ENCODE measurements at places on chromosomes 12 and 14.

DNA sequence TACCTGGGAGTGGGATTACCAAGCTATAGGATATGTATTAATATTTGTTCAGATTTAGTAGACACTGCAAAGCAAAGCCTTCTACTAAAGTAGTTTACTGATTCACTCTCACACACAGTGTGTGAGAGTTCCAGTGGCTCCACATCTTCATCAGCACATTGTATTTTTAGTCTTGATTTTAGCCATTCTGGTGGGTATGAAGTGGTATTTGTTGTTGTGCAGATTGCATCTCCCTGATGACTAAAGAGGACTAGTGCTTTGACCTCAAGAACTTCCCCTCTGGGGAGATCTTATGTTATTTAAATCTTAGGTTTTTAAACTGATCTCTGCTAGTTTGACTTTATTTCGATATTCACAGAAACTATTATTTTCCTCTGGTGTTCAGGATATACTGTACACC lies 479.7 kb upstream of the RGS6 start:
- DNase-seq: no peak

DNA sequence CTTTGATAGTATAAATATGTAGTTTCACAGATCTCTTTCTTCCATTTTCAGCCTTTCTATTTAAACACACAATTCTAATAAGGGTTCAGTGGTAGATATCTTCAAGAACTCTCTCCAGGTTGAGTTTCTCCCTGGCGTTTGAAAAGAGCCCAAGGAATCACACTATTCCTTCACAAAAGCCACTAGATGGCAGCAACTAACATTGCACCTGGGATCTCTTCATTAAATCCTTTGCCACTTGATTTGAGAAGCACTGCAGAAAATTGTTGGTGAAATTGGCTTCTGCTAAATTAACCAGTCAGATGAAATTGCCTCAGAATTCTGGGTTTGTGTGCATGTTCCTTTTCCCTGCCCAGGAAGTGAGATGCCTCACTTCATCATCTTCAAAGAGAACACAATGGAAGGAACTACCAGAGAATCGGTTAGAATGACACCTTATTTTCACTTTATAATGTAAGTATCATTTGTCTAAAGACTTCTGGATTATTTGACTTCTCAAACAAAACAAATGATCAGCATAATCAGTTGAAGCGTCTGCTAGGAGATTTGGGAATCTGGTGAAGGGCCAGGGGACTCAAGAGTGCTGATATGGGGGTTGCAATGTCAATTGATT lies 6.8 kb downstream of the CCDC198 start:
- DNase-seq: peak; percentile 38

DNA sequence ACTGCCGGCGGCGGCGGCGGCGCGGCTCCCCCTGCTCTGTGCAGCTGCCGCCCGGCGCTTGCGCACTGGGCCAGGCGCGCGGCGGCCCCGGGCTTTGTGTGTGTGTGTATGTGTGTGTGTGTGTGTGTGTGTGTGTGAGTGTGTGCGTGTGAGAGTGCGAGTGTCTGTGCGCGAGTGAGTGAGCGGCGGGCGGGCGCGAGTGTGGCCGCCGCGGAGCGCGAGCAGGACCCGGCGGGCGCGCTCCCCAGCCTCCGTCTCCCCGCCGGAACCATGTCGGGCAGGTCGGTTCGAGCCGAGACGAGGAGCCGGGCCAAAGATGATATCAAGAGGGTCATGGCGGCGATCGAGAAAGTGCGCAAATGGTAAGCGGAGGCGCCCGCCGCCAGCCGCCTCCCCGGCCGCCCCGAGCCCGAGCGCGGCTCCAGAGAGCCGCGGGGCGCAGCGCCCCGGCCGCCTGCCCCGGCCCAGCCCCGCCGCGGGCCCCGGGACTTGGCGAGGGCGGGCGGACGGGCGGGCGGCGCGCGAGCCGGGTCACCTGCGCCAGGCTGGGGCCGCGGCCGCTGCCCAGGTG lies at the start of gene BCL7A:
BCL7A (plus strand) TSS at position 63 of the 571 bp plus-strand sequence; CDS start at position 271, 208 bp downstream.
- peak; percentile 41 for DNase-seq

GRCh38 chr14:99511421-99512109 lies 30.4 kb downstream of the CCNK start:
- peak; percentile 44 for DNase-seq

DNA sequence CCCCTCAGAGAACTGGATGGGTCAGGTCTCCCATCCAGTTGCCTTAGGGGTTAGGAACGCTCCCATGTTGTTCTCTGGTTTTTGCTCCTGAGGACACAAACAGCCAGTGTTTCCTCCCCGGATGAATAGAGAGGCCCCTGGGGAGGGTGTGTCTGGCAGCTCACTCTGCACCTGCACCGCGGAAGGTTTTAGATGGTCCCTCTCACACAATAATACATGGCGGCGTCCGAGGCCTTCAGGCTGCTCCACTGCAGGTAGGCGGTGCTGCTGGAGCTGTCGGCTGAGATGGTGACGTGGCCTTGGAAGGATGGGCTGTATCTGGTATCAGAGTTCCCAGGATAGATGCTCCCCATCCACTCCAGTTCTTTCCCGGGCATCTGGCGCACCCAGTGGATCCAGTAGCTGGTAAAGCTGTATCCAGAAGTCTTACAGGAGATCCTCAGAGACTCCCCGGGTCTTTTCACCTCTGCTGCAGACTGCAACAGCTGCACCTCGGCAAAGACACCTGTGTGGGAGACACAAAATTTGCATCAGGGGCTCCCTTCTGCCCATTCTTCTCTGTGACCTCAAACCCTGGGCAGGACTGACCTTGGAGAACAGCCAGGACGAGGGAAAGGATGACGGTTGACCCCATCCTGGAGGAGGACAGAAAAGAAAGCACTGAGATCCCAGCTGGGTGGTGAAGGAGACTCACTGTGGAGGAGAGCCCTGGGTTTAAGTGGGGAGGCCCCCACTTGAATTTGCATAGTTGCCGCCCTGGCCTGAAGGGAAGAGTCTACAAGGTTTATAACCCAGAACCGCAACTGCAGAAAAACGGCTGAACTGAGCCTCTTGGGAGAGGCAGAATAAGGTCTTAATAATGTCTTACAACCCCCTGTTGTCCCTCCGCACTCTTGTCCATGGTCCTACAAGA lies 1324.8 kb downstream of the TMEM121 start:
- no peak for DNase-seq

- DNase-seq: no peak
Observed at GRCh38 chr12:7916936-7917335, 19.1 kb downstream of the SLC2A3 start.

DNA sequence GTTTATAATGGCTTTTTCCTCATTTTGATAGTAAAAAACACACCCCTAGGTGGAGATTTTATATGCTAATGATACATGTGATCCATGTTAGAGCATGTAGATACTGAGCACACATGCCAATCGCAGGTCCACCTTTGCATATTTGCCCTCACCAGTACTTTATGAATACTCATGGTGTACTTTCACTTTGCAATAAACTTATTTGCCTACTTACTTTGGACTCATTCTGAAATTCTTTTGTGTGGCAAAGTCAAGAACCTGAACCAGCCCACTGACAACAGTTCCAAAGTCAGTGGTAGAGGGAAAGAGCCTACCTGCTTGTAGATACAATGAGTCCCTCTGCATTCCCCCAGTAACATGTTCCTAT lies 58.5 kb upstream of the DHRS4 start:
- DNase-seq: no peak

- no peak for DNase-seq
Observed at GRCh38 chr12:77923882-77924281, 93.2 kb downstream of the NAV3 start.

GRCh38 chr14:35628989-35629388 lies 95.0 kb downstream of the INSM2 start:
- DNase-seq: no peak

DNA sequence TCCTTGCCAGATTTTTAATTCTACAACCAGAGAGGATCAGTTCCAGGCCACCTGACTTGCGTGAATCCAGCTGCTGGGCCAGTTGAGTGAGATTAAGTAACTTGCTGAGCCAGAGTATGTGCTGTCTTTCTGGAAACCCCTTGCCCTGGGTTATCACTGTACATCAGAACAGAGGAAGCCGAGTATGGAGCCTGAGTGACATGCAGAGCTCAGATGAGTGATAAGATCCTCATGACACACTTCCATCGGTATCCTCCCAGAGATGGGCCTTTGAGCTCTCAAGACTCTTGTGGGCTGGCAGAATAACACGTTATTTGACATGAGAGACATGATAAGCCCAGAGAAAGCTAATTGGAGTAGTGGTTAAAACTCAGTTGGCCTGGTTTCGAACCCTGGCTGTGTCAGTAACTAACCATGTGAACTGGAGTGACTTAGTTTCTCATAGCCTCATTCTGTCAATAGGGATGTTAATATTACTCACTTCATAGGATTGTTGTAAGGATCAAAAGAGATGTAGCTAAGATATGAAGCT lies 388.1 kb downstream of the ZFP36L1 start:
- DNase-seq: no peak

GRCh38 chr14:69204753-69205152 lies 13.5 kb downstream of the EXD2 start:
- DNase-seq: peak; percentile 8

GRCh38 chr14:100115726-100116125 lies 43.7 kb downstream of the DEGS2 start:
- no peak for DNase-seq

DNA sequence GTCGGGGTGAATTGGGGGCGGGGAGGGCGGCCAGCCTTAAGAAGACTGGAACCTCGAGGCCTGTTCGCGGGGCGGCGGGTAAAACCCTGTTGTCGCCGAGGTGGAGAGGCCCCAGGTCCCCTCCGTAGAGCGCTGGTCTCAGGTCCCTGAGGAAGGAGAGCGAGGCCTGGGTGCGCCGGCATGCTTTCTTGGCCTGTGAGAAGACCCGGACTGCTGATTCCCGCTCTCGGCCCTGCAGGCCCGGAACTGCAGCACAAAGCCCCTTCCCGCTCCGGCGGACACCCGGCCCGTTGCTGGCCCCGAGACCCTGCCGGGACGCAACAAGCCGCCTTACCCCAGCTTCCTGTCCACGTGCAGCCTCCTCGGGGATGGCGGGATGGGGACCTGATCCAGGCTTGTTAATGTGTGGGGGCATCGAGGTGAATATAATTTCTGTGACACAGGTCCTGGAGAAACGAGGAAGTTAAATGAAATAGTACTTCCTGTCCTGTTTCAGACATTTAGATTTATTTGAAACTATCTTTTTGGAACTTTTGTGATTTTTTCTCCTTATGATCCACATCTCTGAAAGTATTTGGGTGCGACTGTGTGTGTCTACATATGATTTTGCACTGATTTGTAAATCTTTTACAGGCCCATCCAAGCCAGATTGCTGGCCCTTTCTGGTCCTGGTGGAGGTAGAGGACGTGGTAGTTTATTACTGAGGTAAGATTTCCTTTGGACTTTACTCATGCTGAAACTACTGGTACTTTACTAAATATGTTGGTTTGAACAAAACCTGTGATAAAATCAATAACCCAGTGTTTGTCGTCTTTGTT lies 600 bp downstream of the PNN start:
- no peak for DNase-seq

DNA sequence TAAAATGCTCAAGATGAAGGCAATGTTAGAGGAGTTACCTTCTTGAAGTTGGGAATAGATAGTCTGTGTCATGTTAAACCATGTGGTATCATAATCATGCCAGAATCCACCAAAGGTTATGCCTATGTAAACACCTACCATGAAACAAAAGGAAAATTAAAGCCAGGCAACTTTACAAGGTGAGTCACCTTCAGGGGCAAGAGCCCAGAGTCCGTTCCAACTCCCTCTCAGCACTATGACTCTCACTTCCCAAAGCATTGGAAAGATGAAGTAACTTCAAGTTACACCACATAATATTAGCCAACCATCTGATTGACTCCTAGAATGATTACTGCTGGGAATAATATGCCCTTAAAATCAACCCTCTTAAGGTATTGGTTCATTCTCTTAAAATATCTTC lies 38.5 kb downstream of the CATSPERB start:
- peak; percentile 38 for DNase-seq

All from stromal cell of bone marrow (primary cell).